ENCODE measurements at places on chromosomes 2 and 18. TPM values are rescaled to one million over a fixed set of nuclear protein-coding genes. Genes with fewer than 3 reads are reported as not detected.
A peak's percentile ranks its signal among the peaks of the same experiment; 100 is the strongest.

DNA sequence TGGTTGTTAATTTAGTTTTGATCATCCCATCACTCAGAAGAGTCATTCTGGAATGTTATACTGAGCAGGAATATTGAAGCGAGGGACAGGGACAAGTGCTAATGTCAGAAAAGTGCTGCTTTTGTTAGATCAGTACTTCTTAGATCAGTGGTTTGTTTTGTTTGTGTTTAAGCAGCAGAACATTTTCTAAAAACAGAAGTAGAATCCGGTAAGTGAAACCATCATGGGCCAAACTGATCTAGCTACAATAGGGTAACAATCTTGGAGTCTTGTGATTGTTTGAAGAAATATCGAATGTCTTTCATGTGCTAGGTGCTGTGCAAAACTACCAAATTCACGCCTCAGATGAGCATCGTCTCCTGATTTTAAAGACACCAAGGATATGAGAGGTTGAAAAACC lies 45.1 kb upstream of the SEC11C start:
- no peak for DNase-seq

- DNase-seq: no peak
Measured at GRCh38 chr2:16475586-16475985, 190.0 kb downstream of the CYRIA start.

DNA sequence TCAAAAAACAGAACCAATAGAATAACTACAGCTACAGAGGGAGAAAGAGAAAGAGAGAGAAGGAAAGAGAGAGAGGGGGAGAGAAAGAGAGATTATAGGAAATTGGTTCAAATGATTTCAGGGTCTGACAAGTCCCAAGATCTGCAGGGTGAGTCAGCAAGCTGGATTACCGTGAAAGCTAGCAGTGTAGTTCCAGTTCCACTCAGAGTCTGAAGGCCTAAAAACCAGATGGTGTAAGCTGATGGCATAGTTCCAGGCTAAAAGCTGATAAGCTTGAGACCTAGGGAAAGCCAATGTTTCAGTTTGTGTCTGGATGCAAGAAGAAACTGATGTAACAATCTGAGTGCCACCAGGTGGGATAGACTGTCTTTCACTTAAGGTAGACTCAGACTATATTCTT lies 397.7 kb downstream of the TRIB2 start:
- DNase-seq: no peak

DNA sequence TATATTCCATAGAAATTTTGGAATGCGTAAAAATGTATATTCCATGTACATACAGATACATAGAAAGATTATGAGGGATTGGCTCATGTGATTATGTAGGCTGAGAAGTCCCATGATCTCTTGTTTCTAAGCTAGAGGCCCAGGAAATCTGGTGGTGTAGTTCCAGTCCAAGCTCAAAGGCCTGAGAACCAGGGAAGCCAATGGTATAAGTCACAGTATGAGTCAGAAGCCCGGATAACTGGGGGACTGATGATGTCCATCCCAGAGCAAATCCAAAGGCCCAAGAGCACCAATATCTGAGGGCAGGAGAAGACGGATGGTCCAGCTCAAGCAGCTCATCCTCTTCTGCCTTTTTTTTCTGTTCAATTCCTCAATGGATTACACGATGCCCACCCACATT lies 385.0 kb upstream of the KLHL29 start:
- DNase-seq: no peak

DNA sequence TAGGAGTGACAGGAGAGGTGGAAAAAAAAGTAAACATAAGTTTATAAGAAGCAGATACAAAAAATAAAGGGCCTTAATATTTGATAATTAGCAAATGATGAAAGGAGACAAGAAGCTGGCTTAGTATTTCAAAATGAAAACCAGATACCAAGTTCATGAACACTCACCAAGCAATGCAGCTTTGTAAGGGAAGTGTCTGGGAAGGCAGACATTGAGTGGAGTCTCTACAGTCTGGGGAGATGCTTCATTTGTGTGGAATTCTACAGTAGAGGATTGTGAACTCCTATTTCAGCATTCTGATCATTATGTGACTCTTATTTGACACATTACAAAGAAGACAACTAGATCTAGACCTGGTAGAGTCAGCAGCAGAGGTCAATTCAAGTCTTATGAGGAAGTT lies 1072.7 kb downstream of the DSC3 start:
- no peak for DNase-seq

- no peak for DNase-seq
Measured at GRCh38 chr18:43277164-43277600, at the start of gene SYT4. Gene SYT4, minus strand, starts transcription at chr18:43277490. Its CDS starts 209 bp downstream, at chr18:43277281.

DNA sequence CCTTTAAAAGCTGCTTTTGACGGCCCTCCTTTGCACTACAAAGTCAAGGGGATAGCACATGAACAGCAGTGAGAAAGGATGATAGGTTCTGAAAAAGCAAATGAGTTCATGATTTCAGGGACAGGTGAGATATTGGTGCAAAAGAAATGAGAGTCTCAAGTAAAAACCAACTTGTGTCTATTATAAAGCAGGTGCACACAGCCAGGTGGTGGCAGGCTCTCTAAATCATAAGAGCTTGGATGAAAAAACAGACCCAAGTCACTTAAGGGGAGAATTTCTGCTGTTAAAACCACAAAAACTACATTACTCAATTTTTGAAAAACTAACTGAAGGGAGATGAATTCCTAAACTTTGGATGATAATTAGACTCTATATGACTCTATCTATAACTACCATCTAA lies 201.5 kb downstream of the SP3 start:
- DNase-seq: no peak

- DNase-seq: no peak
Measured at GRCh38 chr2:219861307-219861706, 233.9 kb downstream of the SLC4A3 start.

DNA sequence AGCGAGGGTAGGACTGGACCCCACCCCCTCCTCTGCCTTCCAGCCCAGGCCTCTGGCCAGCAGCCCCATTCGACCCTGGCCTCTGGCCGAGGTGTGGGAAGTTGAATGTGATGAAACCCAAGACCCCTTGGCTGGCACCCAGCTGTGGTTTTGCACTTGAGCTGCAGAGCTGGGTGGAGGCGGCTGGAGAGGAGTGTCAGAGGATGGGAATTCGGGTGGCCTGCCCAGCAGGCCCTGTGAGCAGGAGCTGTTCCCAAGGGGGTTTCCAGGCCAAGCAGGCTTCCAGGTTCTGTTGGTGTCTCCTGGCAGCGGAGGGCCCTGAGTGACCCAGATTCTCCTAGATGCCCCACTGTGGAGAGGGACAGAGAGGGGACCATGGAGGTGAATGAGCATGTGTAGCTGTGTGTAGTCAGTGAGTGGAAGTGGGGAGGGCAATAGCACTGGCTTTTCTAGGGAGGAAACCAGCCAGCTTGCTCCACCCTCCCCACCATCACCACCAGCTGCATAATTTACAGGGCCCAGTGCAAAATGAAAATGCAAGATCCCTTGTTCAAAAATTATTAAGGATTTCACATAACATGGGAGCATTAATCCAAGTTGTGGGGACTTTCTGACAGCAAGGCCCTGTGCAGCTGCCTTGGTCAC lies 172.2 kb upstream of the HAAO start:
- peak; percentile 68 for DNase-seq

GRCh38 chr2:1045109-1045508 lies 94.5 kb downstream of the SNTG2 start:
- no peak for DNase-seq

DNA sequence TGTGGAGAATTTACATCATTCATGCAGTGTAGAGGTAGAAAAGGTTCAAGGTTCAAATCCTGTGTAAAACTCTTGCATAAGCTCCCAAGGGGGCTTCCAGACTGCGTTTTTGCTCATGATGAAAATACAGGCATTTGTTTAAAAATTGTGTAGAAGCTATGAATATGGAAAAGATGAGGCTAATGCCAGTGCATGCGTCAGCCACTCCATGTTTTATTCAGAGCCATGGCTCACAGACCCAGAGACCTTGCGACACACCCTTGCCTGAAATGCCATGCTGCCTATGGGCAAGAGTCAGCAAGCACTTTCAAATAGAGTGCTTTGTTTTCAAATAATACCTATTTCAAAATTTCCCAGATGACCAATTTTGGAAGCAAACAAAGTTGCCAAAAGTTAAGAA lies 262.3 kb downstream of the TRIB2 start:
- no peak for DNase-seq

DNA sequence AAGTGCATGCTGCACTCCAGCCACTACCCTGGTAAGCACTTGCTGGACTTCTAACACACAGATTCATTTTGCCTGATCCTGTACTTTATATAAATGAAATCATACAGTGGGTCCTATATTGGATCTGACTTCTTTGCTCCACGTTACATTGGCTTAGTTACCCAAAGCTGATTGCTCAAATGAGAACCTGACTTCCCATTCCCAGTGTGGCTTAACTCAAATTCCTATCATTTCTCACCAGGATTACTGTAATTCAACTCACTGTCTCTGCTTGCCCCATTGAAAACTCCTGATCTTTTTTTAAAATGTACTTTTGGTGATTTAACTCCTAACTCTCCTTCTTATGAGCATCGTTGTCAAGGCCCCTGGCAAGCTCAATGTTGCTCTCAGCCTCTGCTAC lies 1.4 kb downstream of the RSAD2 start:
- no peak for DNase-seq

- DNase-seq: peak; percentile 77
Measured at GRCh38 chr2:120539937-120540718, 194.2 kb downstream of the INHBB start.

Gene KRTCAP3
- total RNA-seq: not detected

Gene SLC23A3
- 0.35 TPM for total RNA-seq

Gene HTRA2
- 24.7 TPM for total RNA-seq

Gene ANO7
- total RNA-seq: 0.67 TPM

Gene ITGB6
- 0.36 TPM for total RNA-seq
